ENCODE measurements at places on chromosomes 12 and 14.

GRCh38 chr12:102022286-102022685 is 39.5 kb downstream of the WASHC3 start:
- DNase-seq: no peak

DNA sequence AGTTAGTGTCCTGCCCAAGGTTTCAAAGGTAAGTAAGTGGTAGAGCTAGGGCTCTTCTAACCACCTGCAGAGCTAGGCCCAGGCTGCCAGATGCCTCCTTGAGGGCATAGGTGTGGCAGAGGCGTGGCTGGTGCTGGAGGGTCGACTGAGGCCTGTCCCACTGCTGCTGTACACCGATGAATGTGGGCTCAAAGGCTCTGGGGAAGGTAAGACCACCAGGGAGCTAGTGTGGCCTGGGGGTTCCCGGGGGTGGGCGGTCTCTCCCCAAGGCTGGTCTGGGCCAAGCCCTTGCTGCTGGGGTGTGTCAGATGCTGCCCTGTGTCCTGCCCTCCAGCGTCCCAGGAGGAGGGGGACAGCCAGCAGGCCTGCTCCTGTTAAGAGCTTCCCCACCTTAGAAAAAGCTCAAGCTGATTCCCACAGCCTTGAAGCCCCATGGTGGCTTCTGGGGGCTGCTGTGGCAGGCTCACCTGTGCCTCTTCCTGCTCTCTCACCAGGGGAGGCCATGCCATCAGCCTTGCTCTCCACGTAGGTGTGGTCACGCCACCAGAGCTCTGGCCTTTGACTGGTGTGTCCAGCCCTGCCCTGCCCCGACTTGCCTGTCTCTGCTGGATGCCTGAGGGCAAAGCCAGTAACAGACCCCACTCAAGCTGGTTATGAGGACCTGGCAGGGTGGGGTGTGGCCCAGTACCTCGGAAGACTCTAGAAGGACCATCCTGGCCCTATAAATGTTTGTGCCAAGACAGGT is 36.8 kb downstream of the SH2B3 start:
- DNase-seq: no peak

DNA sequence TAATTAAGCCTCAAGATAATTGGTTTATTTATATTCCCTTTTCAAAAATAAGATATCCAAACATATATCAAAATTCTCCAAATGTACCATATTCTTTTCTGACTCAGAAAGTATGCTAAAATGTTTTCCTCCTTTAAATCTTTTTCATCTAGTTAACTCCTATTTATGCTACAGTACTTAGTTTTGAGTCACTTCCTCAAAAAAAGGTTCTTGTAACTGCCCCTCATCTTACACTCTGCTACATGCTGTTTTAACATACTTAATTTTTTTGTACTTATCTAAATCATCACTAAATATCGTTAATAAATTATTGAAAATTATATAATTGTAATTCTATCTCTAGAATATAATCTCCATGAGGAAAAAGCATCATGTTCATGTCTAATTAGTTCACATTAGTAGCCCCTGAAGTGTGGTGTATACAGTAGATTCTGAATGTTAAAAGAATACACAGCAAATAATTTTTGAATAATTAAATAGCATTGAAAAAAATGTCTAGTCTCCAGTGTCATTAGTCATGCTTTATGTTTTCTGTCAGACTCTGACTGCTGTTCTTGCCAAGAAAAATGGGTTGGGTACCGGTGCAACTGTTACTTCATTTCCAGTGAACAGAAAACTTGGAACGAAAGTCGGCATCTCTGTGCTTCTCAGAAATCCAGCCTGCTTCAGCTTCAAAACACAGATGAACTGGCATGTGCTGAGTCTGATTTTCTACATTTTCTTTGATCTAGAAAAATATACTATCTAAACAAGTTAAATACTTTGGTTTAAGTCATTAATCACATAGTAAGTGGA is 3.5 kb downstream of the KLRD1 start:
- DNase-seq: no peak

- DNase-seq: no peak
These were observed 106.8 kb downstream of the LGR5 start for GRCh38 chr12:71546322-71546861.

DNA sequence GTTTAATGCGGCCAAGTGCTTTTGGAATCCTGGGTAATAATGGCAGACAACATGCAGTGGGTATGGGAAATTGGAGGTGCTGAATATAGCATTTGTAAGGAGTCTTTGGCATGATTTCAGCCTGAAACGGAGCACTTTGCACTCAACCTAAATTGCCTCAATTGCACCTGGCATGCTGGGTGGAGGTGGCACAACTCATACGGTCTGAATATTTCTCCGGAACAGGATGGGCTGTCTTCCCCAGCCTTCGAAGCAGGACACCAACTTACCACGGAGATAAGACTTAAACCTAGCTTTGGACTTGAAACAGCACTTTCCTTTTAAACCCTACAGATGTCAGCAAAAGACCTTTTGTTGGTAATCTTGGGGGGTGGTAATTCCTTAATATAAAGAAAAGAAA is 153.7 kb upstream of the SRRM4 start:
- DNase-seq: no peak
